ENCODE measurements at places on chromosomes 11 and 22.

- DNase-seq, result no peak
Measured at GRCh38 chr22:30372915-30373314, 14.3 kb downstream of the RNF215 start.

DNA sequence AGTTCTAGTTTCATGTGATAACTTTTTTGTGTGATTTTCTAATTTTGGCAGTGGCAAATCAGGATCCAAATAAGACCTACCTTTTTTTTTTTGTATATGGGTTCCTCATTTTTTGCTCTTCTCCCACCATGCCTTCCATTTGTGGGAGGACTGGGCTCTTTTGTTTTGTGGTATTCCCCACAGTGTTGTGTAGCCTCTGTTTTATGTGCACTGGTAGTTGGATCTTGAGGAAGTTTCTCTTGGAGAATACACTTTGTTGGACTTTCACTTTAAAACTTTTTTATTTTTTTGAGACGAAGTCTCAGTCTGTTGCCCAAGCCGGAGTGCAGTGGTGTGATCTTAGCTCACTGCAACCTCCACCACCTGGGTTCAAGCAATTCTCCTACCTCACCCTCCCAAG, 39.7 kb downstream of the PPP6R3 start:
- DNase-seq, result no peak

DNA sequence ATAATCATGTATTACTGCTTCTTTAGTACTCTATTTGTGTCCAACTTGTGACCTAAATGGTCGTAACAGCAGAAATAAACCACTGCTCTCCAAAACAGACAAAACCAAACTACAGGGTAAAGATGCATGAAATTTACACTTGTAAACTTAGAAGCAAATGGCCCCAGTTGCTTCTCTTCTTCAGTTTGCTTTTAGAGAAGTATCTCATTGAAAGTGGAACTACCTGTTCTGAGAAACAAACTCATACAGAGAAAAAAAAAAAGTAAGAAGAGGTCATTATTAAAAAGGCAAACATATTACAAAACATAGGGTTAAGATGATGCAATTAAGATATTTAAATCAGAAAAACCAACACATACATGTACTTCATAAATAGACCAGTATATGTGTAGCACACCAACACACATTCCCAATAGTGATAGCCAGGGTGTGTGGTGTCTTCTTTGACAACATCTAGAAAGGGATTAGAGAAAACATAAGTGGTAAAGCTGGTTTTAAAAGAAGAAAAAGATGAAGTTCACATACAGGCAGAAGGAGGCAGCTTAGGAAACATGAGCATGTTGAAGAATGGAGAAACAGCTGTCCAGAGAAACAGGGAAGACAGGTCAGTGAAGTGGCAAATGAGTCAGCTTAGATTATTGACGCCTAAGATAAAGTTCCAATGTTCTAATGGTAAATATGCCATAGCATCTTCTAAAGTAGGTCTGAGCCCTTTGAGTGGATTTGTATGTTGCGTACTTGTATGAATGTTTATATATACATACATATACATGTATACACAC, 844.7 kb upstream of the CCDC90B start:
- no peak for DNase-seq

GRCh38 chr11:109096266-109096665, 325.7 kb upstream of the C11orf87 start:
- no peak for DNase-seq

- no peak for DNase-seq
Measured at GRCh38 chr11:90795746-90796145, 572.9 kb upstream of the CHORDC1 start.

Measured in stimulated activated CD4-positive, alpha-beta T cell treated with anti-CD3 and anti-CD28 coated beads, TNF-alpha, amount 100 ng/mL, for 1 hour (primary cell).